ENCODE measurements at places on chromosomes 11 and 22.

DNA sequence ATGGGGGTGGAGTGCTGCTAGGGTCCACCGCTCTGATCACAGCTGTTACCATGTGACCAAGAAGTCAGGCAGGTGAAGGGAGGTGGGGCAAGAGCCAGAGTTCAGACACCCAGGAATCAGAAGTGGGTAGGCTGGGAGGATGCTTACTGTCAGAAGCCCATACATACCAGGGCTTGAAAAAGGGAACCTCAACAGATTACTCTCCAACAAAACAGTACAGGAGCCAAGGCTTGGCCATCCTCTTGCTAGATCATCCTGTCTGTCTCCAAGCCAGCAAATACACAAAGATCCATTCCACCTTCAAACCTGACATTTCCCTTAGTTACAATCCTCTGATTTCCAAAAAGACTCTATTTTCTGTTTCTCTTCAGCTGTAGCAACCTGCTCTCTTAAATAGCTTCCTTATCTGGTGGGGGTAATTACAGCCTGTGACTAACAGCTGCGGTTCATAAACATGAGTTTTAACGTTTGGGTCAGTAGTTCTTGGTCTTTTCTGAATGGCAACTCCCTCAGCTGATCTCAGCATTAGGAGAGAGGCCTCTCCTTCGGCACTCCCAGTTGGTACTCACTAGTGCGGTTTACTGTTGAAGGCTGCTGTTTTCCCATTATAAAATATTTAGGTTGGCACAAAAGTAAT is 31.1 kb upstream of the WT1 start:
- DNase-seq: no peak

DNA sequence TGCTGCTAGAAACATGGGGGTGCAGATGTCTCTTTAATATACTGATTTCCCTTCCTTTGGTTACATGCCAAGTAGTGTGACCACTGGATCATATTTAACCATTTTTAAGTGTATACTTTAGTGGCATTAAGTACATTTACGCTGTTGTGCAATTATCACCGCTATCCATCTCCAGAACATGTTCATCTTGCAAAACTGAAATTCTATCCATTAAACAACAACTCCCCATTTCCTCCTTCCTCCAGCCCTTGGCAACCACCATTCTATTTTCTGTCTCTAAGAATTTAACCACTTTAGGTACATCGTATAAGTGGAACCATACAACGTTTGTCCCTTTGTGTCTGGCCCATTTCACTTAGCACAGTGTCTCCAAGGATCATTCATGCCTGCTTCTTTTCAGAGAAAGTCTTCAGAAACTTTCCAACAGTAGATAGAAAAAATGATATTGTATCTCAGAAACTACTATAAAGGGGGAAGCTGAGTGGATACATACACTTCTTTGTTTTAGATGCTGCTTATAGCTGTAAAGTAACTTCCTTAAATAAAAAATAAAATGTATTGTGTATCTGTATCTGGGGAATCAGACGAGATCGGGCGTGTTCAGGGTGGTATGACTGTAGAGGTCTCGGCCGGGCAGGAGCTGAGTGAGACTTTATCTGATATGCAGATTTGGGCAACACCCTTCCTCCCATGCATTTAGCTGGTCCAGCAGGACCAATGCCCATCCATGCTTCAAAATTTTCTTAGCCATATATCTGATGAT is 44.6 kb upstream of the ZBED5 start:
- no peak for DNase-seq

- no peak for DNase-seq
Measured at GRCh38 chr11:118892514-118892913, 8.8 kb downstream of the CXCR5 start.

DNA sequence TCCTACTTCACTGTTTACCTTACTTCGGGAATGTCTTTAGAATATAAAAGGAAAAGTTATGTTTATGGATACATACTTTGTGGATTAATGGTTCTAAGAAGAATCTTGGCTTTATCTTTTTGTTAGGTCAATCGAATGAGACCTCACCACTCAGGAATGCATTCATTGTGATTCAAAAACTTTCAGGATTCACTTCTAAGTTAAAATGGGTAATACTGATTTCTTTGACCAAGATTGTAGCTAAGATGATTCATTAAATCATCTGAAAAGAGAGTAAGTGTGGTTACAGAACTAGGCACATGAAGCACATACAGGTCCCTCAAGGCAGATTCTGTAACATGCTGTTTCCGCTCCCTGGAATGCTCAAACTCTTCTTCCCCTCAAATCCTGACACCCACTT is 716.4 kb downstream of the KCNA4 start:
- no peak for DNase-seq

Data from pulmonary artery endothelial cell (primary cell).